T-cell (primary cell): ENCODE measurements at places on chromosomes 2 and 18.

DNA sequence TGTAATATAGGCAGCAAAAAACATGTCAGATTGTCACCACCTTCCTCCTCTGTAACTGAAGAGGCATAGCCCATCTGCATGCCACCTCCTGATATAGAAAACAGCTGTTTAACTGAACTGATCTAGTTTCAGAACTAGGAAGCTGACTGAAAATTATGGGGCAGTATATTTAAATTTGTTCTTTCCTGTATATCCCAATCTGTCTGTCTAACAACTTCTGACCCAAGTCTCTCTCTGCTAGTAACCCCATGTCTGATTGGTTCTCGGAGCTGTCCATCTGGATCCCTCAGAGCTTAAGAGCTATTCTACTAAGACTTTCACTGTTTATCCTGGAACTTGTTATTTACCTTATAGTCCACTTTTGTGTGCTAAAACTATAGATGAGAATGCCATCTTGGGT lies 68.2 kb upstream of the SLC35G4 start:
- no peaks in the 10 kb centered on the region for H3K36me3 ChIP-seq
- H3K27ac ChIP-seq: no peak overlapping the region
- H3K4me1 ChIP-seq: no peaks in the 10 kb centered on the region
- peaks cover 3% of the 10 kb centered on the region for H3K27me3 ChIP-seq
- DNase-seq: no peak

GRCh38 chr2:64283641-64284361 lies 139.6 kb upstream of the PELI1 start:
- peak overlapping the region; percentile 81 for H3K27ac ChIP-seq
- DNase-seq: no peak
- H3K36me3 ChIP-seq: no peaks in the 10 kb centered on the region

DNA sequence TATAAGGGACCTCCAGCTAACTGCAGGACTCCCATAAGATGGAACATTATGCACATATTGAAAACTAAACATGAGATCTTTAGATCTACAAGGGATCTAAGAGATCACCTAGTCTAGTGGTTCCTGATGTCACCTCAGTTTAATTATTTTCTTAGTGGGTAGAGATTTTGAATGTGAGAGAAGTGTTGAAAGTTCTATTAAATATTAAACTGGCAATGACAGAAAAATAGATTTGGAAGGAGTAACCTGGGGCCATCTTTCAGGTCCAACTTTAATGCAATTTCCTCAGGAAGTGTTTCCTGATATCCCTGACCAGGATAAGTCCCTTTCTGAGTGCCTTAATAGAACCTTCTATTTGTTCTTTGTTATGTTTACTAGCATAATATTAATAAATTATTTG lies 29.1 kb upstream of the CPS1 start:
- no peak overlapping the region for H3K27ac ChIP-seq
- no peak overlapping the region for H3K4me3 ChIP-seq
- H3K4me1 ChIP-seq: no peaks in the 10 kb centered on the region
- H3K36me3 ChIP-seq: no peaks in the 10 kb centered on the region

DNA sequence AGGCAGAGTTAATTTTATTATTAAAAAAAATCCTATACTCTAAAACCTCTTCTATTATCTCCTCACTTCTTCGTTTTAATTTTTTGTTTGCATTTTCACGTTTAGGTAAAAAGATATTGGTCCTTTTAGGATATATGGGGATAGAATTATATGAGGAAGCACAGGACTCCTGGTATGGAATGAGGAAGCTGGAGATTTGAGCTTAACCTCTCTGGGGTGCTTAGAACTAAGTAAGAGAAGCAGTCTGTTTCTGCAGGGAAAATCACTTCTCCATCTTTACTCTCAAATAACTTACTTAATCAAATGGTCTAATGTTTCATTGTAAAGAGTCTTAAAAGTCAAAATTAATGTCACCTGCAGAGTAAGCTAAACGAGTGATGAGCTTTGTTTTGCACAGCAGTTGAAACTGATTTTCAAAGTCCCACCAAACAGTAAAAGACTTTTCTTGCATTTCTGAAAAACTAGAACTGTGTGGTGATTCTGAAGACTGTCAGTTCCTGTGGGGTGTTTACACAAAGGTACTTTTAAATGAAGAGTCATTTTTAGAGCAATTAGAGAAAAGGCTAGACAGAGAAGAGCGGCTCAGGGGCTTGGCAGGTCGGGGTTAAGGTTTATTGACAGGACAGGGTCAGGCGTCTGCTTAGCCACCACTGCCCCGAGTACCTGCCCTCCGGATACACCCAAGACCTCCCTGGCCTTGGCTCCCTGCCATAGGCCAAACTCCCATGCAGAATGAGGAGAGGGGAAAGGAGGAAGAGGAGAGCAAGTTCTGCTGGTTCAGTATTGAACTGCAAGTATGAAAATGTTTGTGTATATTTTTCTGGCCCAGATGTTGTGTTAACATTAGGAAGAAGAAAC lies 21.6 kb downstream of the METAP1D start:
- no peak overlapping the region for H3K27ac ChIP-seq
- H3K4me3 ChIP-seq: no peak overlapping the region
- no peaks in the 10 kb centered on the region for H3K4me1 ChIP-seq
- no peaks in the 10 kb centered on the region for H3K36me3 ChIP-seq
- H3K27me3 ChIP-seq: no peaks in the 10 kb centered on the region

- H3K4me1 ChIP-seq: peaks cover 18% of the 10 kb centered on the region
- peak overlapping the region; percentile 20 for H3K27ac ChIP-seq
- H3K4me3 ChIP-seq: peak overlapping the region; percentile 97
Measured at GRCh38 chr2:196925768-196926561, 542 bp downstream of the PGAP1 start.

DNA sequence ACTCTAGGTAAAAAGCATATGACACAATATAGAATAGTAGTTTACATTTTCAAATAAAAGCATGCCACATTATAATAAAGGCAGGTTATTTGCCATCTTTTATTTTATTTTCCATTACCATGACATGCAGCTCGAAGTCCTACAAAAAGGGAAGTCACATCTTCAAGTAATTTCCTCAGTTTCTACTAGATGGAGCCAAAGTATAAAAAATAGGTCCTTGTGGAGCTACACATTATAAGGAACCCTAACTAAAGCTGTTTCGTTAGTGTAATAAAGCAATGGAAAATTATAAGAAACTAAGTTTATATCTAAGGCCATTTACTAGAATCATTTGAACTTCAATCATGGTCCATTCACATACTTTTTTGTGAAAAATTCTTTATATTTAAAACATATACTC lies 674.5 kb downstream of the KCNJ3 start:
- H3K36me3 ChIP-seq: no peaks in the 10 kb centered on the region
- no peaks in the 10 kb centered on the region for H3K4me1 ChIP-seq
- no peak for DNase-seq
- no peak overlapping the region for H3K4me3 ChIP-seq
- no peak overlapping the region for H3K27ac ChIP-seq

- H3K27ac ChIP-seq: no peak overlapping the region
- no peak for DNase-seq
- H3K36me3 ChIP-seq: no peaks in the 10 kb centered on the region
Measured at GRCh38 chr2:164810843-164811242, 30.8 kb downstream of the COBLL1 start.
